ENCODE measurements at places on chromosomes 16 and 17.
A peak's percentile ranks its signal among the peaks of the same experiment; 100 is the strongest.

DNA sequence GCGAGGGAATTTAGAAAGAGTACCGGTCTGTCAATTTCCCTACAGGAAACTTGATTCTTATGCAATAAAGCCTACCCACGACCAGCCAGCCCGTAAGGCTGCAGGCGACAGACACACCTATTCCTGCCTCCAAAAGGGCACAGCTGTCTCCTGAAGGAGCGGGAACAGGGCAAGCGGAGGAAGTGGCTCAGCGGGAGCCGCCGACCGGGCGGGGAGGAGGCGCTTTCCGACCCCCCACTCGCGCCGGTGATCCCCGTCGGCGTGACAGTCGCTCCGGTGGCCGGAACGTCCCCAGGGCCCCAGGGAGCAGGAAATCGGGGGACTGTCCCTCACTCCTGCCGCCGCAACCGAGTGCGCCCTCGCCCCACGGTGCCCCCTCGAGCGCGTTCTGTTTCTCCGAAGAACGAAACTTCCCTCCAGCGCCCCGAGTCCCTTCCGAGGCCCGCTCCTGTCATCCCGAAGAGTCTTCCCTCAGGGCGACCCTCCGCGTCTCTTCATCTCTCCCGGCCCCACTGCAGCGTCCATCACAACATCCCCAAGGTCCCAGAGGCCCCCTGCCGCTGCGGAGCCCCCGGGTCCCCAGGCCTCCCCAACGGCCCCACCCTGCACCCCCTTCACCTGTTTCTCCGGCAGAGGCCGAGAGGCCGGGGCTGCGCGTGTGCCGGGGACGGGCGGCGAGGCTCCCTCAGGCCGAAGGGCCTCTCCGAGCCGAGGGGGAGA lies 421 bp downstream of the STAT3 start:
- DNase-seq: peak; percentile 28

DNA sequence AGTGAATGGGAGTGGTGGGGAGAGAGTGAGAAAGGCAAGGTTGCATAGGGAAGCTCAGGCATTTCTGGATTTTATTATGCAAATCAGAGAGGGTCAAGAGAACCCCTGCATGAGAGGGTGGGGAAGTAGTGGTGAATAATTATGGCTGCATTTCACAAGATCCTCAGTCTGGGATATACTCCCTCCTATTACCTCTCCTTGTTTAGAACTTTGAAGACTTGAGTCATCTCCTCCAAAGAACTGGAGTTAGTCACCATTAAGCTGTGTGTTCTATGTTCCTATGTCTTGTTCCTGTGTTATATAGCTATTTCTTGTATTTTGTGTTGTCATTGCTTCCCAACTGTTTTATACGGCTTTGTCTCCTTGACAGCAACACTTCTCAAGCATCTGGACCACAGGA lies 18.4 kb downstream of the SOX9 start:
- no peak for DNase-seq

GRCh38 chr17:62652251-62653001 lies 25.0 kb downstream of the MRC2 start:
- DNase-seq: peak; percentile 19

DNA sequence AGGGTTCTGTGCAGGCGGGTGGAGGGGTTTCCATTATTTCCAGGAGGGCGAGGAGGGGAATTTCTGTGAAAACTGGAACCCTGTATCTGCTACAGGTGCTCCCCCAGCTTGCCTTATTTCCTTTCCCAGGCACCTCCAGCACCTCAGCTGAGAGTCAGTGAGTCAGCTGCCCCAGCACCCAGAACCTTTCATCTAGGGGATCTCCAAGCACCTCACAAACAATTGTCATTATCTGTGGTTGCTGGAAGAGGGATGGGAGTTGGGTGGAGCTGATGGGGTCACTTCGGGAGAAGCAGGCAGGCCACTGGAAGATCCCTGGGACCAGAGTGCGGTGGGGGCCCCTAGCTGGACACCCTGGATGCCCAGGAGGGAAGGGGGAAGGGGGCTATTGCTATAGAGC lies 10.0 kb upstream of the CLUH start:
- no peak for DNase-seq

- no peak for DNase-seq
Observed at GRCh38 chr17:31495022-31495885, 103.8 kb downstream of the RAB11FIP4 start.

DNA sequence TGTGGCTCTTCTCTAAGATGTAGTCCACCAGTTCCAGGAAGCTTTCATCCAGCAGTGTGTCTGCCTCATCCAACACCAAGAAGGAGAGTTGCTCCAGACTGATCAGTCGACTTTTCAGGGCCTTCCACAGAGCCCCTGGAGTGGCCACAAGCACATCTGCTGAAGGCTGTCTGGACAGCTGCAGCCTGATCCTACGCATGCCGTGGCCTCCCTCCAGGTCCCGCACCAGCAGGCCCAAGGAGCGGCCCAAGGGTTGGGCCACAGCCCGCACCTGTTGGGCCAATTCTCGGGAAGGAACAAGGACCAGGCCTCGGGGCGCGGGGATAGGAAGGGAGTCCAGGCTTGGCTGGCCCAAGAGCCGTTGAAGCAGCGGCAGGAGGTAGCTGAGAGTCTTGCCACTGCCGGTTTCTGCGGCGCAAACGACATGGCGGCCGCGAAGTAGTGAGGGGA lies 729 bp downstream of the DDX28 start:
- DNase-seq: no peak

DNA sequence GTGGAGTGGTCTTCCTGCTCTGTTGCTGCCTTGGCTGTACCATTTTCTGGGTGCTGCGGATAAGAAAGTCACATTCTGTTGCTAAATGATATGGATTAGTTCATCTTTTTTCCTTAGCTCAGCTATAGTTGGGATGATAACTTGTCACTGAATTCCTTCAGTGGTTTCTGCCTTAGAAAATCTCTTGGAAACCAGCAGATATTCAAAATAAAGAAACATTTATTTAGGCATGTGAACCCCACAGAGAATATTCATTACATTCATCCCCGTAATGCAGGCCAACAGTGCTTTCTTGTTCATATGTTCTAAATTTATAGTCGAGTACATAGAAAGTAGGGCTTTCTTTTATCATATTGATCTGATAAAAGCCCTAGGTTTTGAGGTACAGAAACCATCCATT lies 151.3 kb downstream of the CYB561 start:
- DNase-seq: no peak

DNA sequence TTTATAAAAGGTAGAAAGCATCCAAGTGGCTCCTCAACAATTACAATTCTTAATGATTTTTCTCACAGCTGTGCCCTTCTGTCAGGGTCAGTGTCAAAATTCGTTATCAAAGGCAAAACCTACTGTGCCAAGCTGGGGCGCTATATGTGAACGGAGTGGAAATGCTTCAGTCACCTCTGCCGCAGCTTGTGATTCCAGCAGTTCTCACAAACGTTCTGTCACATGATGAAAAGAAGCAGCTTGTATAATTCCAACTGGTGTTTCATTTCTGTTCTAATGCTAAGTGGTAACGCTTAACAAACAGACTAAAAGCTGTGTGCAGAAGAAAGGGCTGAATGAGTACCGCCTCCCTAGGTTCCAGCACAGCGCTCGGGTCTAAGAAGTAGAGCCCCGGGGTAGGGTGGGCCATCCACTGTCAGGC lies 14.2 kb downstream of the PLD6 start:
- DNase-seq: no peak

DNA sequence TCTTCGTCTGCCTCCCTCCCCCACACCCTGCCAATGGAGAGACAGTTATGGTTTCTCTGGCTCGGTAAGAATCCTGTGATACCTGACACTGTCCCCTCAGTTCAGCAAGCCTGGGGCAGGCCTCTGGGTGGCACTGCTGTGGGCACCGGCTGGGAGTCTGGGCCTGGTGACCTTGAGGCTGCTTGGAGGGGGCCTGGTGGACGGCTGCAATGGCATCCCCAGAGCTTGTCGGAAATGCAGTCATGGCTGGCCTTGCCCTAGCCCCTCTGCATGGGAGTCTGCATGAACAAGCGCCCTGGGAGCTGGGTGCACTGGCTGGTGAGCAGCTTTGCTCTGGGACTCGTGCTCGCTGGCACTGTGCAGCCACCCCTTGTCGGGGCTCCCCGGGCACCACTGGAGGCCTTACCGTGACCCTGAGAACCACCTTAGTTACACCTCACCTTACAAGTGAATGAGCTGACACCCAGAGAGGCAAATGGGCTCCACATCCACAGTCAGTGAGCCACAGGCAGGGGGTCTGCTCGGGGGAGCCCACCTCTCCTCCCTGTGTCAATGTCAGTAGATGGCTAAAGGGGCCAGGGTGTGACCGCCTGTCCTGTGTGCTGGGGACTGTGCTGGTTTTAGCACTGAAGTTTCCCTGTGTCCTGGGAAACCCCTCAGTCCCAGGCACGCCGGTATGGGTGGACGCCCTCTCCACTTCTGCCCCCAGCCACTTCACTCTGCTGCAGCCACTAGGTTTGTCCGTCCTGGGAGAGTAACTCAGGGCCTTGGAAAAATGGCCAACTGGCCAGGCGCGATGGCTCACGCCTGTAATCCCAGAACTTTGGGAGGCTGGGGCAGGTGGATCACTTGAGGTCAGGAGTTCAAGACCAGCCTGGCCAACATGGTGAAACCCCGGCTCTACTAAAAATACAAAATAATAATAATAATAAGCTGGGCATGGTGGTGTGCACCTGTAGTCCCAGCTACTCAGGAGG lies 1.4 kb downstream of the LGALS3BP start:
- DNase-seq: no peak

GRCh38 chr17:34730816-34731215 lies 151.4 kb downstream of the TMEM132E start:
- no peak for DNase-seq

DNA sequence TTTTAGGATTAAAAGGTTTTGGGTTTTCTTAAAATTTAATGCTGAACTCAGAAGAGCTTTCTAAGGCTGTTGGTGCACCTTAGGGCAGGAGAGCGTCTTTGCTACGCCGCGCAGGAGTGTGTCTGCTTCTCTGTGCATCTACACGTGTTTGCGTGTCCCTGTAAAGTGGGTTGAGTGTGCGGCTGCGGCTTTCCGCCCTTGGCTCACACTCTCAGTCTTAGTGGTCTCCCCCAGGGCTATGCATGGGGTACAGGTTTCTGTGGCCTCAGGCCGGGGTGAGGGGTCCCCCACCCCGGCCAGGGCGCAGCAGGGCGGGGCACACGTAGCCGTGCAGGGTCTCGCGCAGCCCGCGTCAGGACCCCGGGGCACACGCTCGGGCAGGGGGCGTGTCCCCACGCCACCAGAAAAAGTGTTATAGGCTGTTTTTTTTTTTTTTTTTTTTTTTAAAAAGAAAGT lies 727 bp upstream of the TENT4B start:
- DNase-seq: peak; percentile 58

DNA sequence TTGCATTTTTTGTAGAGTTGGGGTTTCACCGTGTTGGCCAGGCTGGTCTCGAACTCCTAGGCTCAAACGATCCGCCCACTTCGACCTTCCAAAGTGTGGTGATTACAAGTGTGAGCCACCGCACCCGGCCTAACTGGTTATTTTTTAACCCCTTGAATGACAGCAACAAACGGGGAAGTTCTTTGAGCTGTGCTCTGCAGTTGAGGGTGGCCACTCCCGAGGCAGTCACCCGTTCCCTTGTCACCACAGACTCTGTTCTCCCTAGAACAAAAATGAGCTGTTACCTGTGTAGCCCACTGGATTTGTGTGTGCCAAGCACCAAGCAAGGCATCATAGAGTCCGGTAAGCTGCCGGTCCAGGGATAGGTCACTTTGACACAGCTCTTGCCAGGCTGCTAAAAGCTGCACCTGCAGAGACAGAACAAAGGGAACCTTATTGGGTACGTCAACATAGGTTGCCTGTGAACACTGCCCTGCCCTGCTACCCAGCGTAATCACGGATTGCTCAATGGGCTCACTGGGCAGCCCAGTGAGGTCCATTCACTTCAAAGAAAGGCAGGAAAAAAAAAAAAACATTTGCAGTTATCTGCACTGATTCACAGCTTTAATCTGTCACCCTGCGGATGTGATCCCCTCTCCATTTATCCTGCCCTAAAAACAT lies 19.6 kb downstream of the COG7 start:
- DNase-seq: no peak

GRCh38 chr16:75252946-75253911 lies 1.8 kb upstream of the BCAR1 start:
- DNase-seq: no peak

DNA sequence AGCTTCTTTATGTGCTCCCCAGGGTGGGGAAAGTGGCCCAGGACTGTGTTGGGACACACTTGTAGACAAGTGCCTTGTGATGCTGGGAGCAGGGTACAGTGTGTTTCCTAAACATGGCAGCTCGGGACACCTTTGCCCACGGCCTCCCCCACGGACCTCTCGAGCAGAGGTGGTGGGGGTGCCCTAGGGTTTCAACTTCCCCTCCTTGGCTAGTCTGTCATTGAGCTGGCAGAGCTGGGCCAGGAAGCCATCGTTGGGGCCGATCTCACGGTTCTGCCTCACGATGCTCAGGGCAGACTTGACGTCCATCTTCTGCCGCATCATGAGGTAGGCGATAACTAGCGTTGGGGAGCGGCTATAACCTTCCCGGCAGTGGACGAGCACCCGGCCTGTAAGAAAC lies 9.4 kb downstream of the DUSP3 start:
- no peak for DNase-seq

DNA sequence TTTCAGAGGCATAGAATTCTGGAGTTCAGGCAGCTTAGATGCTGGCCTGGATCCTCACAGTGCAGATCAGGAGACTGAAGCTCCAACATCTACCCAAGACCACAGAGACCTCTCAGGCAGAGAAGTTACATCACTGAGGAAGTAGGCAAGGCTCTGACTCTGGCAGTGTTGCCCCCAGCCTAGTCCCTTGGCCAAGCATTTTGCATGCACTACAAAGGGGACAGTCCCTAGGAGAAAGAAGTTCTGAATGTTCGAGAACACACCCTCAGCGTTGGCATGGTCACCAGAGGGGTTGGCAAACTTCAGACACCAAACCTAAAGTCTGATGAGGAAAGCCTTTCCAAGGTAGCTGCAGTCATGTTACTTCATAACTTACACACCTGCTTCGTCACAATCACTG lies 2.5 kb downstream of the RANBP10 start:
- no peak for DNase-seq

DNA sequence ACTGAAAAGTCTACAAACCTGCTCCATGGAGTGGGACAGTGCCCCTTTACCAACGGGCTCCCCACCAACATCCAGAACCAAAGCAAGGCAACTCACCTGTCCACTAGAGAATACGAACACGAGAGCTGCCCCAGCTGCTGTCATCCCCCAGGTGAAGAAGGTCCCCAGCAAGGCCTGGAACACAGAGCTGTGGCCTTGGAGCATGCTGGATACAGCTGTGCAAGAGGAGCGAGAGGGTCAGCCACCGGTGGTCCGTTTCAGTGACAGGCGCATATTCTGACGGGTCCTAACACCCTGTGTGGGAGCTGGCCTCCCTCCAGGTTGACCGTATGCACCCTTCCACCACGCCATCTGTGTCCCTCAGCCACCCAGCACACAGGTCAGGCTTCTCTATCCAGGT lies 3.9 kb downstream of the SLC39A11 start:
- no peak for DNase-seq

GRCh38 chr16:61993108-61993507 lies 43.1 kb downstream of the CDH8 start:
- no peak for DNase-seq

GRCh38 chr16:10067406-10067805 lies 114.8 kb downstream of the GRIN2A start:
- DNase-seq: no peak

DNA sequence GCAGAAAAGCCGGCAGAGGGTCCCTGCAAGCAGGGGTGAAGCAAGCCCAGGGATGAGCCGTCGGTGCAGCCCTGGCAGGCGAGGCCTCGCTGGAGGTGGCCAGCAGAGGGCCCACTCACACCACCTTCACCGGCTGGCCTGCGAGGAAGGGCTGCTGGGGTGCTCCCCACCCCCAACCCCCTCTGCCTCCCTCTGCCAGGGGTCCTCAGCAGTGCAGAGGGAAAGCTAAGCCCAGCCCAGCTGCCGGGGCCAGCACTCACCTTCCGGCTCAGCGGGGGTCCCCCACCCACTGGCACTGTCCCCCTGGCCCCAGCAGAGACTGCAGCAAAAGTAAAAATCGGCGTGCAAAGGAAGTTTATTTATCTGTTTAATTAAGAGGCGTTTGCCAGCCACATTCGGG lies 113.4 kb downstream of the ENGASE start:
- no peak for DNase-seq
